ENCODE measurements at places on chromosomes 5 and 9.

DNA sequence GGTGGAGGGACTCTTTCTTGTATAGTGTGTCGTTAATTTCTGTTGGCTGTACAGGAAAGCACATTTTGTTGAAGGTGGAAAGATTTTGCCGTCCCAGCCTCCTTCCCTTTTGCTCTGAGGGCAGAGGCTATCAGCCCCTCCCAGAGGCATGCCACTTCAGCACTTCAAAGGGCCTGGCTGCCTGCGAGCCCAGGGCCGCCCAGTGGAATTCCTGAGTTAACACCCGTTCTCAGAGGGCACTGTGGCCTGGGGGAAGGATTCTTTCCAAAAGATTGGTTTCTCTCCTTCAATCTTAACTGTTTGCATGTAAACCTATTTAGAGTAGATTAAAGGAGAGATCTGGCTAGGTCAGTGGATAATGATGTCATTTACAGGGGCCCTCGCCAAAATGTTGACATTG, 238.6 kb downstream of the FANCC start:
- DNase-seq, result no peak

GRCh38 chr5:111502956-111503355, 9.4 kb downstream of the STARD4 start:
- DNase-seq, result no peak

DNA sequence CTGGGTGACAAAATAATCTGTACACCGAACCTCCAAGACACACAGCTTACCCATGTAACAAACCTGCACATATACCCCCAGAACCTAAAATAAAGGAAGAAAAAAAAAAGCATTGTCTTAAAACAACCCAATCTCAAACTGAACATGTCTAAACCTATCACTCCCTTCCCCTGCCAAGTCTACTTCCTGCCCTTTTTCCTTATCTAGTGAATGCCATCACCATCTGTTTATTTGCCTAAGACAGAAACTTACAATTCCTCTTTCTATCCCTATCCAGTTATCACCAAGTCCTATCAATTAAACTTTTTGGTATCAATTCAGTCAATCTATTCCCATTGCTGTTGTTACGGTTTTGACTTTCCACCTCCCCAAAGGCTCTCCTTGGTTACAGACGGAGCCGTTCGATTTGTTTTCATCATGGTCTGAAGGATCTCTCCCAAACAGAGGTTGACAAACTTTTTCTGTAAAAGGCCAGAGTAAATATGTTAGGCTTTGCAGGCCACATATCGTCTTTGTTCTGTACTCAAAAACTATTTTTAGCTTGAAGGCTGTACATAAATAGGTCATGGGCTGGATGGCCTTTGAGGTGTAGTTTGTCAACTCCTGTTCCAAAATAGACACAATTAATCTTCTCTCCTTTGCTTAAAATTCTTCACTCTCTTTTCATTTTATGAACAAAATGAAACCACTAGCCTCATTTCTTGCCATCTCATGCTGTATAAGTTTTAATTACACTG, 12.1 kb downstream of the NOL8 start:
- no peak for DNase-seq

- no peak for DNase-seq
Observed at GRCh38 chr9:34574571-34574970, 15.0 kb downstream of the CNTFR start.

GRCh38 chr5:66074901-66075300, 69.2 kb upstream of the SREK1 start:
- no peak for DNase-seq

DNA sequence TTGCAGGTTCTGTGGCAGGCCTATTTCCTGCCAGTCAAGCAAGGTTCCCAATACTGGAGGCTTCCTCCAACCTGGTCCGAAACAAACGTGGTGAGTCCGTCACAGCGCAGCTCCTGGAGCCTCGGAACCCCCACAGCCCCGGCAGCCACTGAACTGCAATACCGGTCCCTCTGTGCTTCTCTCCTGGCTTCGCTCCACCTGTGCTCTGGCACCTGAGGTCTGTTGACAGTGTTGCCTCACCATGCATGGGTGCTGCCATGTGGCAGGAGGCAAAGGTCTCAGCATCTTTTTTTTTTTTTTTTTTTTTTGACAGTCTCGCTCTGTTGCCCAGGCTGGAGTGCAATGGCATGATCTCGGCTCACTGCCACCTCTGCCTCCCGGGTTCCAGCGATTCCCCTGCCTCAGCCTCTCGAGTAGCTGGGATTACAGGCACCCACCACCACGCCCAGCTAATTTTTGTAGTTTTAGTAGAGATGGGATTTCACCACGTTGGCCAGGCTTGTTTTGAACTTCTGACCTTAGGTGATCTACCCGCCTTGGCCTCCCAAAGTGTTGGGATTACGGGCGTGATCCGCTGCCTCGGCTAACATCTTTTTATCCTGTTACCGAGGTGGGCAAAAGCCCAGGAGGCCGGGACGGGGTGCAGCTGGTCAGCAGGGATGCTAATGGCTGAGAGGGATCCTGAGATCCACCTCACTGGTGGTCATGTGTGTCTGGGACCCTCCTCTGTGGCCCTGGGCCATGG, 57.1 kb upstream of the RNU6ATAC start:
- DNase-seq, result no peak

GRCh38 chr5:81156732-81157131, 76.4 kb upstream of the CKMT2 start:
- no peak for DNase-seq

- DNase-seq, result no peak
Observed at GRCh38 chr5:109907731-109908130, 218.0 kb downstream of the MAN2A1 start.

GRCh38 chr5:93601802-93602155, 18.8 kb downstream of the NR2F1 start:
- DNase-seq, result no peak

GRCh38 chr5:172245703-172246125, 37.9 kb downstream of the UBTD2 start:
- DNase-seq, result no peak

- no peak for DNase-seq
Observed at GRCh38 chr5:79850316-79850822, 140.7 kb downstream of the MTX3 start.

- no peak for DNase-seq
Observed at GRCh38 chr5:72612810-72613209, 105.6 kb upstream of the ZNF366 start.

GRCh38 chr5:1227667-1228066, 2.5 kb downstream of the SLC6A18 start:
- no peak for DNase-seq

DNA sequence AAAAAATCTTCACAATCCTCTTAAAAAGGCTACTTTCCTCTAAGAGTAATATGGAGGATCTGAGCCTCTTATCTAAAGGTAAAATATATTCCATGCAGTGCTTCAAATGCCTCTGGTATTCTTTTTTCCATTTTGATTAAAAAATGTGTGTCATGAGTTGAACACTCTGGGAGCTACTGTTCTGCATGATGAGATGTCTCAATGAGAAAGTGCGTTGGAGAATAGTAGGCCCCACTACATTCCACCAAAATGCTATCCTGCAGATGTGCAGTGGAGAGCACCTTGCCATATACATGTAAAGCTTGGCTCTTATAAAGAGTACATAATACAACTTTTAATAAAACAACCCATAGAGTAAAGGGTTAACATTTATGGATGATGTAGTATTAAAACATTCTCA, 26.3 kb downstream of the ALDH1A1 start:
- no peak for DNase-seq

DNA sequence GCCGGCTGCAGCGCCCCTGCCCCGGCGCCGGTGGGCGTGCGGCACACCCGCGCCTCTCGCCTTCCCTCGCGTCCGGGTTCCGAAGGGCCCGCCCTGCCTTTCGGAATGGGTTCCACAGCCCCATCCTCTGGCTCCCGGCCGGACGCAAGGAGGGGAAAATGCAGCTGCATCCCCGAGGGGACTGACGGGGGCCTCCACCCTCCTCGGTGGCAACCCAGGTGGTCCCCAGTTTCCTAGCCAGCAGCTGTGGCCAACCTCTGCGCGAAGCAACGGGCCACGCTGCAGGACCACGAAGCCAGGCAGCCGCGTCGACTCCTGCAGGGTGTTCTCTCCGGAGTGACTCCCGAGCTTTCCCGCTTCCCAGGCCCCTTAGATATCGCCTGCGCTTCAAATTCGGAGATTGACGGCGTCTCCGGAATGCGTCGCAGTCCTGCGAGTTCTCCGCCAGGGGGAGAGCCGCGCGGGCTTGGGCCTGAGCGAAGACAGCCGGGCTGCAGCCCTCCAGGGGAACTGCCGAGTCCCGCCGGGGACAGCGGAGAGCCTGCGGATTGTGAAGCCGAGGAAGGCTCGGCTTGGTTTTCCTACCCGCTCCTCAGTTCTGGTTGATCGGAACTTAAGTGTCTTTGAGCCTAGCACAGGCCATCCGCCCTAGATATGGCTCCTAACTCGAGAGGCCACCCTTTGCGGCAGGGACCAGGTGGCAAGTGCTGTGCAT, 582 bp upstream of the APBA1 start:
- DNase-seq, result peak; percentile 87

DNA sequence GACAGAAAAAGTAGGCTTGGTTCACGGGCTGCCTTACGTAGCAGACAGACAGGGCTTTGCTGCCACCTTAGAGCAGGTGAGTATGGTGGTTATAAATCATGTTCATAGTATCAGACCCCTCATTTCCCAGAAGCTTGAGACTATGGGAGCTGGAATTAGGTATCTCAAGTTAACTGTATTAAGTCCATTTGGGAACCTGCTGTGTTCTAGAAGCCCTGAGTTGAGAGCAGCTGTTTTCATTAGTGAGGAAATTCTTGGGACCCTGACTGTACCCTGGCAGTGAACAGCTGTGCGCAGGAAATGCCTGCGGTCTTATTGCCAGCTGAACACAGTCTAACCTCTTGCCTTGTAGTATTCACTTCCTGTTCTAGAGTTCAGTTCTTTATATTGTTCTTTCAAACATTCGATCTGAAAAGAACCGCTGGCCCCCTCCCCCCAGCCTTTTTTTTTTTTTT, 29.8 kb downstream of the UGCG start:
- no peak for DNase-seq

- DNase-seq, result peak; percentile 90
Observed at GRCh38 chr9:19493174-19493811, 84.5 kb downstream of the ACER2 start.

DNA sequence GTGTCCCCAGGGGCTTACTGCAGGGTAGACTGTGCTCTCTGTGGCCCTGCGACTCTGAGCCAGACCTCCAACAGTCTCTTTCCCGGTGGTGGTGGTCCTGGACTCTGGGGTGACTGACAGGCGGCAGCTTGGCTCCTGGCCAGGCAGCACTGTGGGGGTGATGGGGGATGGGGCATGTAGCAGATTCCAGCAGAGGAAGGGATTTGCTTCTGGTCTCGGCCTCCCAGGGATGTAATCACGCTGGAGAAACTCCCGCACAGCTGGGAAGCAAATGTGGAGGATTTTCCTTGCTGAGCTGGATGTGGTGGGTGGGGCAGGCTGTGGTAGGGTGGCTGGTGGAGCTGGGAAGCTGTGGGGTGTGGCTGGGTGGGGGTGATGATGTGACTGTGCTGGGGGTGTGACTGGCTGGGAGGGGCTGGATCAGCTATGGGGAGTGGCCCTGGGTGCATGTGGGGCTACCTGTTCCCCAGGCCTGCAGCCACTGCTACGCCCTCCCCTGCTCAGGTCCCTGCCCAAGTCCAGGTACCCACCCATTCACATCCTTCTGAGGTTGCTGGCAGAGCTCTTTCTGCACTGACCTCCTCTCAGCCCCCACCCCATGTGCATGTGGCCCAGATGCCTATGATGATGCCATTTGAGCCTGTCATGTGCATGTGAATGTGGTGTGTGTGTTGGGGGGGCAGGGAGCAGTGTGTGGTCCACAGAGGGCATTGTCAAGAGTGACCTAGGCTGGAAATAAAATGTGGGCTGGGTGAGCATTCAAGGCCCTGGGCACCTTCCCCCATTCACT, 3.8 kb downstream of the NDST1 start:
- no peak for DNase-seq

Measured in C1 segment of cervical spinal cord (tissue), 14 donors.